ENCODE measurements at places on chromosomes 11 and 22. TPM values are rescaled to one million over a fixed set of nuclear protein-coding genes. Genes with fewer than 3 reads are reported as not detected.

The MTCH2 gene
- 36.3 TPM for total RNA-seq

- DNase-seq = no peak
- no peak overlapping the region for H3K4me3 ChIP-seq
- no peaks in the 10 kb centered on the region for H3K27me3 ChIP-seq
These were observed 77.4 kb upstream of the BIRC3 start for GRCh38 chr11:102239911-102240310.

GRCh38 chr11:122045181-122045586, 70.8 kb downstream of the BLID start:
- no peak overlapping the region for H3K4me3 ChIP-seq
- H3K27me3 ChIP-seq = no peaks in the 10 kb centered on the region
- H3K4me1 ChIP-seq = no peaks in the 10 kb centered on the region
- no peaks in the 10 kb centered on the region for H3K36me3 ChIP-seq
- DNase-seq = no peak

The RASL10A gene
- 5.6 TPM for total RNA-seq

GRCh38 chr11:122743949-122744348, 88.4 kb downstream of the UBASH3B start:
- no peaks in the 10 kb centered on the region for H3K4me1 ChIP-seq
- H3K36me3 ChIP-seq = no peaks in the 10 kb centered on the region
- H3K27me3 ChIP-seq = no peaks in the 10 kb centered on the region
- DNase-seq = no peak
- peak overlapping the region; percentile 81 for H3K27ac ChIP-seq
- H3K4me3 ChIP-seq = no peak overlapping the region

GRCh38 chr11:65425105-65425970, 2.7 kb downstream of the NEAT1 start:
- no peaks in the 10 kb centered on the region for H3K27me3 ChIP-seq
- peak overlapping the region; percentile 99 for H3K27ac ChIP-seq
- H3K4me3 ChIP-seq = peak overlapping the region; percentile 66
- H3K36me3 ChIP-seq = peaks cover 33% of the 10 kb centered on the region

DNA sequence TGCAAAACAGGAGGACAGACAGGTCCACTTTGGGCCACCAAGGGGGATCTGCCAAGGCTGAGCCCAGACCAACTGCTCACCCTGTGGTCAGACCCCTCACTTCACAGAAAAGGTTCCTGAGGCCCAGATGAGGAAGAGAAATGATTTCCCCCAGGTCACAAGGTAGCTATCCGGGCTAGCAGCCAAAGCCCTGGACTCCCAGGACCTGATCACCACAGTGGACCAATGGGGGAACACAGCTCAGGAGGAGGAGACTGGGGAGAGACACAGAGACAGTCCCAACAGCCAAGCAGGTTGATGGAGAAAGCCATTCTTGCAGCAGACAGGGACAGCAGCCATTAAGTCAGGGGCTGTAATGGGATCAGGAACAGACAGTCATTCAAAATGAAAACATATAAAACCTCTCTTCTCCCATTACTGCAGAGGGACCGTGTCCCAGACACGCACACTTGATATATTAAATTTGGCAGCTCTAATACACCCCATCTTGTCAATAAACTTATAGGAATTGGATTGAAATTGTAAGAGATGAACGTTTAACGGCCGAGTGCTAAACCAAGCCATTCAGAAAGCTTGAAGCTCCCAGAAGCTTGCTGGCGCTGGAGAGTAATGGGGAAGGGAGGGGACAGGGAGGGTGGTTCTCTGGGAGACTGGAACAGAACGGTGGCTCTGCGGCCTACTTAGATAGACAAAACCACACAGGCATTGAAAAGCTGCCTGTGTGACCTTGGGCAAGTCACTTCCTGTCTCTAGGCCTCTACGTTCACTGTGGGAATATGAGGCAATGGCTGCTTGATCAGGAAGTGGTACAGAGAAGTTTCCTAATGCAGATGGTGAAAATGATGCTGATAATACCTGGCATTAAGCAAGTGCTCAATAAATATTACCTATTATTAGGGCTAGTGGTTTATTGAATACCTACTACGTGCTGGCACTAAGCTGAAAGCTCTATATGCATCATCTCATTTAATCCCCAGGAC, 16.0 kb downstream of the ZMAT5 start:
- DNase-seq = no peak
- no peaks in the 10 kb centered on the region for H3K27me3 ChIP-seq
- no peak overlapping the region for H3K27ac ChIP-seq
- H3K4me3 ChIP-seq = no peak overlapping the region

DNA sequence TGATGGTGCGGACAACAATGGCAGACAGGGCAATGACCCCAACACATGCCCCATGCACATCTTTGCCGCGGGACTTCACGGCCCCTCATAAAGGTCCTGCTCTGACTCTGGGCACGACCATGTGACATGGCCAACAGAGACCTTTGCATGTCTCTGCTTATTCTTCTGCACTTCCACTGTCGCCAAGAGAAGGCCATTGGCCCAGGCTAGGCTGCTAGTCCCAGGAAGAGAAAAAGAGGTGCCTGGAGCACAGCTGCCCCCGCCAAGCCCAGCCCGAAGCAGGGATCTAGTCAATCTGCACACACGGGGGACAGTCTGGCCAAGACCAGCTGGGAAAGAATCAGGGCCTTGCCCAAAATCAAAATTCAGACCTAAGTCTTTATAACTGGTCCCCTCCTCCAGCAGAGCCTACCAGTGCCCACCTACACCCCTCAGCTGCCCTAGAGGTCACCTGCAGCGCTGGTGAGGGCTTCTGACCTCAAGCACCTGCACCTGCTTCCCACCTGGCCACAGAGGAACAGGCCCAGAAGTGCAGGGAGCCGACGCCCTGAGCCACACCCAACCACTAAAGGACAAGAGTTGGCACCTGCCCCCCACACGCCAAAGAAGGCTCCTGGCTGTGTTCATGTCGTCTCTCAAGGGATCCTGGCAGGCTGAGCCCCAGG, 8.1 kb downstream of the SULT4A1 start:
- no peaks in the 10 kb centered on the region for H3K4me1 ChIP-seq
- H3K36me3 ChIP-seq = no peaks in the 10 kb centered on the region
- DNase-seq = peak; percentile 26
- H3K4me3 ChIP-seq = no peak overlapping the region
- H3K27me3 ChIP-seq = no peaks in the 10 kb centered on the region

DNA sequence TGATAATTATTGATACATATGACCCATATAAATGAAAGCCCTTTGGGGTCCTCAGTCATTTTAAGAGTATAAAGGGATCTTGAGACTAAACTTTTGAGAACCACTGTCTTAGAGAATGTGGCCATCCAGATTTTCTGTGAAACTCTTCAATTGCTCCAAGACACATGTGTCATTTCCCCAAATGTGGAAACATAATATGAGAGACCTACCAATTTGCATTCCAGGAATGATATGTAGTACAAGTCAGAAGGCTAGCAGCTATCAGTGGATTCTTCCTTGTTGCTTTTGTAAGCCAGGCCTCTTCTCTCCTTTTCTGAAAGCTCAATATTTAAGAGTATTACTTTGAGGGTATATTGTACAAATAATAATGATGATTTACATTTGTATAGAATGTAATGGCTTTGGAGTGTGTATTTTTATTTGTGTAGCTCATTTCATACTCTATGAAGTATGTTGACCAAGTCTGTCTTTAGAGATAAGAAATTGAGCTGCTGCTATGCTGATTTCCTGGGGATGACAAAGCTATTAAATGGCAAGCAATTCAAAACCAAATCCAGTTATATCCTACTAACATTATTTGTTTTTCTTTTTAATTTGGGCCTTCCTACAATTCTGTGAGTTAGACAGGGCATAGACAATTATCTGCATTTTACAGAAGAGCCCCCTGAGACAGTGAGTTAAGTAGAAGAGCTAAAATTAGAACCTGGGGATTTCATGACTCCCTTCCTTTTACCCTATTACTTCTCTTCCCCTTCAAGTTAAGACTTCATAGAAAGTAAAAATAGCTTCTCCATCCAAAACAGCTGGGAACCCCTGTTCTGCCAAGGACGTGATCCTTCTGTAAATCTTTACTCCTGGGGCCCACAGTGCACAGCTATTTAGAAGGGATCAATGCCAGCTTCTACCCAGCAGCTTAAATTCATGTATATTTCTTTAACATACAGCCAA, 131.9 kb downstream of the WNT11 start:
- no peaks in the 10 kb centered on the region for H3K27me3 ChIP-seq
- H3K27ac ChIP-seq = no peak overlapping the region
- no peak overlapping the region for H3K4me3 ChIP-seq
- H3K4me1 ChIP-seq = peaks cover 10% of the 10 kb centered on the region
- no peak for DNase-seq

DNA sequence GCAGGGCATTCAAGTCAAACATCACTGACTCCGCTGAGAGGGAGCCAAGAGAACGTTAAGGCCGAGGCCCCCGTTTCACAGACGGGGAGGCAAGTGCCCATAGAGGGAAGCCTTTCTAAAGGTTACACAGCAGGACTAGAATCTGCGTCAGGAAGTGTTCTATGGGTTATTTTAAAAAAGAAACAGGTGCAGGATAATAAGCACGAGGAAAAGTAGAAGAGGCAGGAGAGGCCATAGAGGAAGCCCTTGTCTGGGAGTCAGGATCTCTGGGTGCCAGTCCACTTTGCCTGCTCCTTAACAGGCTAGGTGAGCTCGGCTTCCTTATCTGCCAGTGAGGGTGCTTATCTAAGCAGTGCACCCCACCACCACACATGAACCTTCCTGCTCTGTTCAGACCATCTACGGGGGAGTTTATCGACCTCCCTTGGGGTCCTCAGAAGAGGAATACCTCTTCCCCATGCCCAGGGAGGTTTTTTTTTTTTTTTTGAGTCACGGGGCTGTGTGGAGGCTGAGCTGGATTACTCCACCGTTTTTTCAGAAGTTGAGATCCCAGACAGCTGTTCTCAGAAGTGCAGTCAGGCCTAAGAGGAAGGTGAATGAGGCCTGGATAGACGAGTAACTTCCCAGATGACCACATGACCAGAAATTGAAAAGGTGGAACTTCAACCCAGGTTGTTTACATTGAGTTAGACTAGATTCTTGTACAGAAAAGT, 1.2 kb upstream of the FCHSD2 start:
- H3K36me3 ChIP-seq = no peaks in the 10 kb centered on the region
- H3K27me3 ChIP-seq = no peaks in the 10 kb centered on the region
- DNase-seq = no peak
- H3K4me3 ChIP-seq = peak overlapping the region; percentile 87

- H3K27me3 ChIP-seq = no peaks in the 10 kb centered on the region
- no peaks in the 10 kb centered on the region for H3K4me1 ChIP-seq
- H3K27ac ChIP-seq = no peak overlapping the region
- no peak for DNase-seq
These were observed 68.1 kb downstream of the PDHX start for GRCh38 chr11:34984514-34984913.

GRCh38 chr11:101444851-101445250, 139.0 kb downstream of the TRPC6 start:
- peaks cover 6% of the 10 kb centered on the region for H3K4me1 ChIP-seq
- H3K27ac ChIP-seq = no peak overlapping the region
- no peaks in the 10 kb centered on the region for H3K36me3 ChIP-seq
- DNase-seq = no peak
- H3K4me3 ChIP-seq = no peak overlapping the region

GRCh38 chr11:19951558-19952115, 208.6 kb downstream of the DBX1 start:
- no peaks in the 10 kb centered on the region for H3K27me3 ChIP-seq
- no peak overlapping the region for H3K4me3 ChIP-seq
- DNase-seq = no peak
- H3K27ac ChIP-seq = no peak overlapping the region

DNA sequence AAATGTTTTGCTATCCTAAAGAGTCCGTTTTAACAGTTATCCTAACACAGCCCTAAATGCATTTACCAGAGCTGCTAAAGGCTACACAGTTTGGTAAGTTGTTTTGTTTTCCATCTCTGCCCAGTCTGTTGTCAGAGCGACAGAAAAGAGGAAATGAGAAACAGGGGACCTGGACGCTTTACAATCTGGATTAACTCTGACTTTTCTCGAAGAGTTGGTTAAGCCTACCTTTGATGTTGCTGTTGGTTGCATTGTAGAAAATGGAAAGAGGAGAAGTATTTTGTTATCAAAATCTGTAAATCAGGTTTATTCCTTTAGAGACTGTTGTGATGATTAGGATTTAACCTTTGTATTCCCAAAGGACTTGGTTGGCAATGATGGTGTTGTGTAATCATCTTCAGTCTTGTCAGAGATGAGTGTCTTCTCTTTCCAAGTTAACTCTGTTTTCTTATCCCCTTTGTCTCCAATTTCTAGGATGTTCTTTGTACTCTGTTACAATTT, 481 bp downstream of the ANGPTL5 start:
- H3K27ac ChIP-seq = peak overlapping the region; percentile 81
- no peak for DNase-seq

The OR51B5 gene
- not detected for total RNA-seq

GRCh38 chr11:44626645-44627044, 61.2 kb downstream of the CD82 start:
- no peak for DNase-seq
- H3K27me3 ChIP-seq = no peaks in the 10 kb centered on the region
- no peaks in the 10 kb centered on the region for H3K36me3 ChIP-seq
- H3K4me1 ChIP-seq = no peaks in the 10 kb centered on the region
- H3K27ac ChIP-seq = no peak overlapping the region

- H3K27me3 ChIP-seq = no peaks in the 10 kb centered on the region
- no peak for DNase-seq
- no peaks in the 10 kb centered on the region for H3K4me1 ChIP-seq
- H3K36me3 ChIP-seq = no peaks in the 10 kb centered on the region
- H3K27ac ChIP-seq = no peak overlapping the region
These were observed 829.7 kb upstream of the FAT3 start for GRCh38 chr11:91394727-91395414.

DNA sequence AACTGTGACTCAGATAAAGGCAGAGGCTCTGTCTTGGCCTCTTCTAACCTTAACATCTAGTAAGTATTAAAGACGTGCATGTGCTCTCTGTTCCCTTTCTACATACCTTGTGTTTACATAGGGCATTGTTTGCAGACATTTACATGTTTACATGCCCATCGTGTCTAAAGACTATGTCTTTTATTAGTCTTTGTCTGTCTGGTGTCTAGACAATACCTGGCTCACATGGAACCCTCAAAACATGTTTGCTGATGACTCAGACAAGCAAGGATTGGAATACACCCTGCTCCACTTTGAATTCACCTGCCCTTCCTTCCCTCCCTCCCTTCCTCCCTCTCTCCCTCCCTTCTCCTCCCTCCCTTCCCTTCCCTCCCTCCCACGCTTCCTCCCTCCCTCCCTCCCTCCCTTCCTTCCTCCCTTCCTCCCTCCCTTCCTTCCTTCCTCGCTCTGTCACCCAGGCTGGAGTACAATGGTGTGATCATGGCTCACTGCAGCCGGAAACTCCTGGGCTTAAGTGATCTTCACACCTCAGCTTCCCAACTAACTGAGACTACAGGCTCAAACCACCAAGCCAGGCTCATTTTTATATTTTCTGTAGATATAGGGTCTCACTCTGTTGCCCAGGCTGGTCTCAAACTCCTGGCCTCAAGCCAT, 23.7 kb upstream of the SORL1-AS1 start:
- H3K27ac ChIP-seq = no peak overlapping the region
- H3K27me3 ChIP-seq = no peaks in the 10 kb centered on the region
- H3K36me3 ChIP-seq = peaks cover 28% of the 10 kb centered on the region
- no peak for DNase-seq
- H3K4me3 ChIP-seq = no peak overlapping the region

Measured in Peyer's patch (tissue), 4 donors.